Regular cardiac myocyte (primary cell): ENCODE measurements at places on chromosomes 16 and 17. TPM values are rescaled to one million over a fixed set of nuclear protein-coding genes. Genes with fewer than 3 reads are reported as not detected.

DOC2B gene
- total RNA-seq: 0.19 and 0.56 TPM in 2 replicates

EXOSC6 gene
- 27.3 and 46.0 TPM in 2 replicates for total RNA-seq

SLC7A6 gene
- total RNA-seq: 16.6 and 20.5 TPM in 2 replicates

MPG gene
- total RNA-seq: 169 and 224 TPM in 2 replicates

NXN gene
- 2.1 and 6.5 TPM in 2 replicates for total RNA-seq

UTS2R gene
- not detected in 2 replicates for total RNA-seq

CCDC40 gene
- total RNA-seq: 2.5 and 2.7 TPM in 2 replicates

MYH1 gene
- total RNA-seq: not detected in 2 replicates

DOC2A gene
- under 0.01 TPM in 1 of 2 replicates, not detected in the other for total RNA-seq

CMTM1 gene
- 2.1 and 2.5 TPM in 2 replicates for total RNA-seq

ALOX15 gene
- not detected in 2 replicates for total RNA-seq

GAS7 gene
- total RNA-seq: 0.38 and 0.85 TPM in 2 replicates

CLEC16A gene
- 22.0 and 25.9 TPM in 2 replicates for total RNA-seq

PKMYT1 gene
- total RNA-seq: 0.56 and 12.8 TPM in 2 replicates

GNGT2 gene
- total RNA-seq: 0.38 and 0.56 TPM in 2 replicates

ZNF385C gene
- under 0.01 TPM in 1 of 2 replicates, not detected in the other for total RNA-seq

TBC1D3E gene
- not detected in 2 replicates for total RNA-seq

PLEKHH3 gene
- total RNA-seq: 10.7 and 11.6 TPM in 2 replicates

EPOP gene
- 1.1 and 1.5 TPM in 2 replicates for total RNA-seq

RPS15A gene
- total RNA-seq: 1,680 and 1,863 TPM in 2 replicates

SCN4A gene
- under 0.01 TPM in 1 of 2 replicates, not detected in the other for total RNA-seq

TAC4 gene
- total RNA-seq: not detected in 2 replicates

ST6GALNAC2 gene
- 0.96 and 1.1 TPM in 2 replicates for total RNA-seq

FASN gene
- 27.3 and 63.5 TPM in 2 replicates for total RNA-seq

NPIPA3 gene
- total RNA-seq: not detected in 2 replicates

C16orf86 gene
- total RNA-seq: 2.5 and 7.6 TPM in 2 replicates

EFCAB5 gene
- under 0.01 and 0.85 TPM in 2 replicates for total RNA-seq

ATP2C2 gene
- not detected in 2 replicates for total RNA-seq

RAMP2 gene
- under 0.01 and 0.58 TPM in 2 replicates for total RNA-seq

PFN1 gene
- total RNA-seq: 295 and 524 TPM in 2 replicates

PRSS36 gene
- 0.38 and 0.85 TPM in 2 replicates for total RNA-seq

ABCA5 gene
- 9.2 and 29.3 TPM in 2 replicates for total RNA-seq

PRR35 gene
- not detected in 2 replicates for total RNA-seq

ZG16 gene
- total RNA-seq: not detected in 2 replicates

CBX8 gene
- total RNA-seq: 3.1 and 3.5 TPM in 2 replicates

TP53I13 gene
- 71.0 and 75.0 TPM in 2 replicates for total RNA-seq

DNAAF8 gene
- total RNA-seq: 2.5 and 2.8 TPM in 2 replicates

CACNG3 gene
- not detected in 2 replicates for total RNA-seq

OR1A1 gene
- not detected in 2 replicates for total RNA-seq

GRAPL gene
- total RNA-seq: under 0.01 TPM in 1 of 2 replicates, not detected in the other

ADORA2B gene
- 52.0 and 62.0 TPM in 2 replicates for total RNA-seq

HSD17B1 gene
- total RNA-seq: 5.4 and 8.6 TPM in 2 replicates

COPRS gene
- total RNA-seq: 121 and 180 TPM in 2 replicates

PRR29 gene
- 0.38 and 0.85 TPM in 2 replicates for total RNA-seq

GNG13 gene
- not detected in 2 replicates for total RNA-seq

MRPL58 gene
- 27.9 and 47.0 TPM in 2 replicates for total RNA-seq

BLMH gene
- total RNA-seq: 31.6 and 33.0 TPM in 2 replicates

PRCD gene
- total RNA-seq: 1.9 and 11.0 TPM in 2 replicates

PLSCR3 gene
- total RNA-seq: 14.4 and 15.5 TPM in 2 replicates
